ENCODE measurements at places on chromosomes 4 and X.

DNA sequence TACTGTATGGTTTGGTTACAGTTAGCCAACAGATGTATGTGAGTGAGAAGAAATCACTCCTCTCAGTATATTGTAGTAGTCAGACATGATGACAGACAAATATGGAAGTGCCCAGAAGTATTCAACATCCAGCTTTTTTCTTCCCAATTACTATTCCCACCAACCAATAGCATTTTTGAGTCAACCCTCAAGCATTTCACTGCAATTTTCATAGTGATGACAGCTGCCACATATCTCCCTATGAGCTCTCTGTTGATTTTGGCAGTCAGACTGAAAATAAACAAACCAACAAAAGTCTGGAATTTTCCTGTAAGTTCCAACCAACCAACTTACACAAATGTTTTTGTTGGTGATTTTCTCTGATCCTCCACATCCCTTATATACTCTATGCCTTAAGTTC, 8.2 kb upstream of the TRAM1L1 start:
- H3K4me1 ChIP-seq: no peaks in the 10 kb centered on the region
- H3K27me3 ChIP-seq: no peaks in the 10 kb centered on the region
- no peak overlapping the region for H3K4me3 ChIP-seq
- H3K27ac ChIP-seq: no peak overlapping the region
- no peak for DNase-seq
- no peaks in the 10 kb centered on the region for H3K36me3 ChIP-seq

- H3K27ac ChIP-seq: no peak overlapping the region
- H3K4me1 ChIP-seq: no peaks in the 10 kb centered on the region
- DNase-seq: no peak
- no peaks in the 10 kb centered on the region for H3K27me3 ChIP-seq
- no peak overlapping the region for H3K4me3 ChIP-seq
- H3K36me3 ChIP-seq: no peaks in the 10 kb centered on the region
These were observed 381.2 kb downstream of the RAPGEF2 start for GRCh38 chr4:159483782-159484741.

DNA sequence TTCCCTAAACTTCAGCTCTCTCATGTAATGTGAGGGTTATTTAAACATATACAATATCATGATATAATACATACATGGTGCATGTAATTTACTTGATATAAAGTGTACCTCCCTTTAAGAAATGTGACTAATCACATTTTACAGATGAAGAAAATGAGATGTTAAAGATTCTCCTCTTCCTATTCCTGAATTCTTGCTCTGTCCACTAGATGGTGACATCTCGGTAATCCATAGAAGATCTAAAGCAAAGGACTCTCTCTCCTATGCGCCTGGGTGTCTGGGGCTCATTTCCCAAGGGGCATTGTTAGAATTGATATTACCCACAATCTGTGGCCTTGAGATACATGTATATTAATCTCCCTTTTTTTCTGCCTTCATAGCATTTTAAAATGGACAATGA, 804.9 kb downstream of the RAB28 start:
- no peaks in the 10 kb centered on the region for H3K4me1 ChIP-seq
- no peak overlapping the region for H3K4me3 ChIP-seq
- no peaks in the 10 kb centered on the region for H3K36me3 ChIP-seq
- no peak overlapping the region for H3K27ac ChIP-seq
- H3K27me3 ChIP-seq: no peaks in the 10 kb centered on the region

DNA sequence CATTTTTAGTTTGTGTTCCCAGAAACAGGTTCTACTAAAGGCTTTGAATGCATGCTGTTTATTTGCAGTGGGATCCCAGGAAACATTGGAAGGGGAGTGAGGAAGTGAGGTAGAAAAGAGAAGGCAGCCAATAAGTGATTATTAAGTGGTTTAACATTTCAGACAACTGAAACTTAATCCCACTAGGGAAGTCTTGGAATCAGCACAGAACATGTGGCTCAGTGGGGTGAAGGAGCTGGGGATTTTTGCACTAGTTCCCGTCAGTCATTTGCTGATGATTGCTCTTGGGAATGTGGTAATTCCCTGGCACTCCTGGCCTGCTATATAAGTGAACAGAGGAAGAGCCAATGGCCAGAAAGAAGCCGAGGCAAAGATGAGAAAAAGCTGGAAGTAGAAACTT, 1053.0 kb upstream of the IGFBP7 start:
- no peak overlapping the region for H3K4me3 ChIP-seq
- H3K4me1 ChIP-seq: no peaks in the 10 kb centered on the region
- H3K27ac ChIP-seq: no peak overlapping the region
- H3K36me3 ChIP-seq: no peaks in the 10 kb centered on the region

DNA sequence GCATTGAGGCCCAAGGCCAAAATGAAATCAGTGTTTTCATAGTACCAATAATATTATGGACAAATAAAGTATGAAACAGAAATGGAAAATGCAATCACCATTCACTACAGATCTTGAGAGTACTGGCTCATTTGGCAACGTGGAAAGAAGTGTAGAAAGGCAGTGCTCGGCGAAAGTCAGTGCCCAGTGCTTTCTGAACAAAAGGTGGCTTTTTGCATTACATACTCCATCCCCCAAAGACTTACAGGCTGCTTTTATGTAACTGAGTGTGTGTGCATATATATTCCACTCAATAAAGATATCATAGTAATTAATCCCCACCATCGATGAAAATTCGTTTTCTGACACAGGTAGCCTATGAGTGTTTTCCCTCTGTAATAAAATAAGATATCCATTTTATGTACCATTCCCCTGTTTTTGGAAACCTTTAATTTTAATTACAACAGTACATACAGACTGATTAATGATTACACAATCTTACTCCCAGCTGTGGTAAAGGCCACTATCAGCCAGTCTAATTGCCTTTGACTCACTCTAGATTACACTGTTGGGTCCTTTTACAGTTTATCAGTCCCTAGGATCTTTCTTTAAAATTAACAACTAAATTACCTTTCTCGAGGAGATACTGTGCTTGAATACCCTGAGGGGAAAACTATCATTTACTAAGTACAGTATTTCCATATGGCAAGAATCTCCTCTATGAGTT, 65.9 kb downstream of the MAD2L1 start:
- peak overlapping the region; percentile 59 for H3K27ac ChIP-seq
- no peaks in the 10 kb centered on the region for H3K27me3 ChIP-seq
- no peak overlapping the region for H3K4me3 ChIP-seq

- H3K4me1 ChIP-seq: no peaks in the 10 kb centered on the region
- DNase-seq: no peak
- H3K27me3 ChIP-seq: no peaks in the 10 kb centered on the region
- no peaks in the 10 kb centered on the region for H3K36me3 ChIP-seq
- H3K4me3 ChIP-seq: no peak overlapping the region
- H3K27ac ChIP-seq: no peak overlapping the region
These were observed 46.1 kb downstream of the TMEM150C start for GRCh38 chr4:82515705-82516104.

- no peak overlapping the region for H3K4me3 ChIP-seq
- H3K27me3 ChIP-seq: no peaks in the 10 kb centered on the region
- no peaks in the 10 kb centered on the region for H3K4me1 ChIP-seq
- no peak for DNase-seq
- no peak overlapping the region for H3K27ac ChIP-seq
- H3K36me3 ChIP-seq: no peaks in the 10 kb centered on the region
These were observed 125.6 kb downstream of the PARM1 start for GRCh38 chr4:75058486-75058885.

DNA sequence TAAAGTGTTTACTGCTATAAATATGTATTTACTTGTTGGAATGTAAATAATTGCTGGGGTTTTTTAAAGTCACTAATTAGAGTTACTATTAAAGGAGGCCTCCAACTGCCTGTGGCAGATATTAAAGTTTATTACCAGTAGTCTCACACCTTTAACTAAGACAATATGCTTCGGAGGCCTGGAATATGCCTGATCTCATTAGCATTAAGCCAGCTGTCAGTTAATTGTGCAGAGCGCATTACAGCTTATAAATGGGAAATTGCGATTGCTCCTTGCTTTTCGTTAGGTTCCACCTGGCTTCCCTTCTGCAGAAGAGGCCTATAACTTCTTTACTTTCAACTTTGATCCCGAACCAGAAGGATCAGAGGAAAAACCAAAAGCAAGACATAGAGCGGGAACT, 41.3 kb downstream of the CC2D2A start:
- no peak overlapping the region for H3K27ac ChIP-seq
- H3K27me3 ChIP-seq: no peaks in the 10 kb centered on the region
- H3K4me1 ChIP-seq: no peaks in the 10 kb centered on the region
- no peak overlapping the region for H3K4me3 ChIP-seq
- no peak for DNase-seq

DNA sequence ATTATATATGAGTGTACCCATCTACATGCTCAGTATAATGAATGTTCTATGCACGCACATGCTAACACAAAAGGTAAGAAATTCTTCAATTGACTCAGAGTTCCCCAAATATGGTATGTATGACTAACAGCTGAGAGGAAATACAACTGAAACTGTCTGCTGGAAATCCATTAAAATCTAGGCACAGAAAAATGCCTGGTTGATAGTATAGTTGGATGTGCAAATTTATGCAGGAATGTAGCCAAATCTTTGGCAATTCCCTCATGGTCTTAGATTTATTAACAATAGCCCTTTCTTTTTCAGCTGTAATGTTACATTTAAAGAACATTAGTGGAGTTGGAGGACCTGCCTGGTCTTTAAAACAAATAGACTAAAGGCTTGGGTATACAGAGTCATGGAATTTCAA, 5.5 kb downstream of the CAMK2D start:
- H3K4me3 ChIP-seq: no peak overlapping the region
- H3K27me3 ChIP-seq: no peaks in the 10 kb centered on the region
- H3K27ac ChIP-seq: no peak overlapping the region
- peak; percentile 57 for DNase-seq
- H3K36me3 ChIP-seq: no peaks in the 10 kb centered on the region

DNA sequence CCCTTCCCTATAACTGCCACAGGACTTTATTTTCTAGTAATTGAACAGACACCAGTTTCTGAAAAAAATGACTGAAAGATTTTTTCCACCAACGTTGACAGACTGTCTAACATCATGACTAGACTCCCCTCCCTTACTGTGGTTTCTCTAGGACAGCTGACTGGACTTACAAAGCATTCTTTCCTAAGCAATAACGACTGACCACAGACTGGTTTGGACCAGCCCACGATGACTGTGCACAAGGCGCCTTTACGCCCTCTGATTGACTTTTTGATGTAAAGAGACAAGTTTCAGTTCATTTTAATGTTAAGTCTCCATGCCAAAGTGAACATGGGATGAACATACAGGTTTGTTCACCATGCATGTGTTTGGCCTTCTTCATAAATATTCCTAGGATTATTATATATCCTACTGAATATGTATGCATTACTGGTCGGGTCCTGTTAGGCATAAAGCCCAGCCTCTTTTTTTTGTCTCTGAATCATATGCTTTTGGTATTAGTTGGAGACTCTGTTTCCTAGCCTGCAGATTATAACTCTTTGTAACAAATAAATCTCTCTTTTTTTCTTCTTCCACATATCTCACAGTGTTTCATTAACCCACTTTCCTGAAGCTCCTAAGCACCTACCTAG, 50.5 kb upstream of the UGT2B4 start:
- H3K4me3 ChIP-seq: no peak overlapping the region
- no peaks in the 10 kb centered on the region for H3K27me3 ChIP-seq
- no peak overlapping the region for H3K27ac ChIP-seq

GRCh38 chr4:188550296-188550695, 411.1 kb downstream of the TRIML1 start:
- H3K4me3 ChIP-seq: no peak overlapping the region
- H3K27me3 ChIP-seq: no peaks in the 10 kb centered on the region
- H3K36me3 ChIP-seq: no peaks in the 10 kb centered on the region
- no peaks in the 10 kb centered on the region for H3K4me1 ChIP-seq
- no peak for DNase-seq
- H3K27ac ChIP-seq: no peak overlapping the region

- no peaks in the 10 kb centered on the region for H3K4me1 ChIP-seq
- no peak overlapping the region for H3K4me3 ChIP-seq
- no peaks in the 10 kb centered on the region for H3K27me3 ChIP-seq
- no peaks in the 10 kb centered on the region for H3K36me3 ChIP-seq
These were observed 4.8 kb upstream of the GYG2 start for GRCh38 chrX:2823795-2824386.

- H3K4me1 ChIP-seq: no peaks in the 10 kb centered on the region
- no peak overlapping the region for H3K27ac ChIP-seq
- no peak for DNase-seq
- no peaks in the 10 kb centered on the region for H3K36me3 ChIP-seq
These were observed 254.3 kb downstream of the PACRGL start for GRCh38 chr4:20954541-20954940.

- H3K36me3 ChIP-seq: no peaks in the 10 kb centered on the region
- no peaks in the 10 kb centered on the region for H3K4me1 ChIP-seq
- H3K4me3 ChIP-seq: no peak overlapping the region
- no peak overlapping the region for H3K27ac ChIP-seq
- no peaks in the 10 kb centered on the region for H3K27me3 ChIP-seq
These were observed 124.2 kb downstream of the ENOX2 start for GRCh38 chrX:130778773-130779172.

DNA sequence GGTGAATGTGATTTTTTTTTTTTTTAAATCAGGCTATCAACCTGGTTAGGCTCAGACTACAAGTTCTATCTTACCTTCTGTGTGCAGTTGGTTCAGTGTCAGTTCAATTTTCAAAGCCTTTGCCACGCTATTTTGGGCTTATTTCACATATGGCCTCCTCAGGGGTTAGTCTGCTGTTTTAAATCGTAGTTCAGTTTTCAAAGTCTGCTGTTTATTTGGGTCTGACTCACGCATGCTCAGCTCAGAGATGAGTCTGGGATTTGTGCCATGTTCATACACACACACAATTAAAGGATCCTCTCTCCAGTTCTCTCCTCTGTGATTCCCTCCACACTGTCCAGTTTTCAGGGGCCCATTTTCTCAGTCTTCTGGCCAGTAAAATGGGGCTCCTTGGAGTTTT, 32.3 kb upstream of the ZFX start:
- H3K36me3 ChIP-seq: no peaks in the 10 kb centered on the region
- H3K27ac ChIP-seq: no peak overlapping the region
- no peak overlapping the region for H3K4me3 ChIP-seq
- H3K4me1 ChIP-seq: no peaks in the 10 kb centered on the region
- H3K27me3 ChIP-seq: no peaks in the 10 kb centered on the region

- H3K27ac ChIP-seq: no peak overlapping the region
- H3K4me3 ChIP-seq: no peak overlapping the region
- H3K27me3 ChIP-seq: no peaks in the 10 kb centered on the region
- no peak for DNase-seq
- H3K4me1 ChIP-seq: no peaks in the 10 kb centered on the region
- H3K36me3 ChIP-seq: no peaks in the 10 kb centered on the region
These were observed 52.1 kb upstream of the MSANTD1 start for GRCh38 chr4:3196670-3197359.

DNA sequence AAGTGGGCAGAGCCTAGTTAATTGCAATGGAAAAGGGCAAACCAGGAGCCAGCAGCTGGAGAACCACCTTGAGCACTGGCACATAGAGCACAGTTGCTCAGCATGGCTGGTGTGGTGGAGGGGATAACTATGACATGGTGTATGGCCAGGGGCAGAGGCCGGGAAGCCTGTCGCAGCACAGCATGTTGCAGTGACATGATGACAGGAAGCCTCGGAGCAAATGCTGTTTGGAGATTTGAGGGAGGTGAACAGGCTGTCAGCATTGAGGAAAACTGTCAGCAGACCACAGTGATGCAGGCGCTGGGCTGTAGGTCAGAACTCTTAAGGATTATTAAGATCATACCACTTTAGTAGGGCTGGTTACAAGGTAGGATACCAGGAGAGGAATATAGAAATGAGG, 228.7 kb downstream of the CBR4 start:
- H3K36me3 ChIP-seq: no peaks in the 10 kb centered on the region
- H3K27ac ChIP-seq: no peak overlapping the region
- no peaks in the 10 kb centered on the region for H3K4me1 ChIP-seq

GRCh38 chr4:110933341-110933740, 310.5 kb upstream of the PITX2 start:
- no peak overlapping the region for H3K27ac ChIP-seq
- no peaks in the 10 kb centered on the region for H3K36me3 ChIP-seq
- no peak overlapping the region for H3K4me3 ChIP-seq
- no peak for DNase-seq
- peaks cover 11% of the 10 kb centered on the region for H3K4me1 ChIP-seq
- H3K27me3 ChIP-seq: no peaks in the 10 kb centered on the region
